ENCODE measurements at places on chromosomes 12 and 14.

GRCh38 chr12:99135376-99135775, 490.3 kb downstream of the APAF1 start:
- DNase-seq = no peak

GRCh38 chr12:31324116-31324844, 1.7 kb downstream of the SINHCAF start:
- DNase-seq = peak; percentile 67

- DNase-seq = no peak
Measured at GRCh38 chr12:65828711-65829339, 4.5 kb downstream of the HMGA2 start.

DNA sequence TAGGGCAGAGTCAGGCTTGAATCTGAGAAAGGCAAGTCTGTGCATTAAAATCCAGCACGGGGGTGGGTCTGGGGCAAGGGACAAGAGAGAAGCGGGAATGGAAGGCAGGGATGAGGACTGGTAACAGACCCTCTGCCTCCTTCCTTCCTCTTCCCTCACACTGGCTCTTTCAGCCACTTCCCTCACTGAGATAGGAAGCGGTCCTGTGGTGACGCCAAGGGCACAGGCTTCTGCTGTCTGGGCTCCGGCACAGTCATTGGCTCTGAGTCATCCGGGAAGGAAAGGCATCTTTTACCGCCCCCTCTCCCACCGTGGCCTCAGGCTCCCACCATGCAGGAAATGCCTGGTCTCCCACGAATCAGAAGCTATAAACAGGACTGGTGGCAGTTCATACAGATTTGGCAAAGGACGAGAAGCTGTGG, 70.2 kb downstream of the ETV6 start:
- DNase-seq = peak; percentile 48

DNA sequence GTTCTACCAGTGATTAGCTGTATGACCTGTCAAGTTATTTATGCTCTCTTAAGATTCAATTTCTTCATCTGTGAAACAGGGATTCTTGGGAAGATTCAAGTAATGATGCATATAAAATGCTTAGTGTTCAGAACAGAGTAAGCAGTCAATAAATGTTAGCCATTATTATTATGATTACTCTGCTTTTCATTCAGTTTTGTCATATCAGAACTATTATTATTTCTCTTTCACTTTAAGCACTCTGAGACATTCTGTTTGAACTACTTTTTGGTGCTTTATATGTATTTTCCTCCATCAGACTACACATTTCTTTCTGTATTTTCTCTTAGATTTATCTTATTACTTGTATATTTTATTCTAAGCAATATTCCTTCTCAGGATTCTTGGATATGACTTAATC, 81.2 kb downstream of the CFAP54 start:
- DNase-seq = no peak

DNA sequence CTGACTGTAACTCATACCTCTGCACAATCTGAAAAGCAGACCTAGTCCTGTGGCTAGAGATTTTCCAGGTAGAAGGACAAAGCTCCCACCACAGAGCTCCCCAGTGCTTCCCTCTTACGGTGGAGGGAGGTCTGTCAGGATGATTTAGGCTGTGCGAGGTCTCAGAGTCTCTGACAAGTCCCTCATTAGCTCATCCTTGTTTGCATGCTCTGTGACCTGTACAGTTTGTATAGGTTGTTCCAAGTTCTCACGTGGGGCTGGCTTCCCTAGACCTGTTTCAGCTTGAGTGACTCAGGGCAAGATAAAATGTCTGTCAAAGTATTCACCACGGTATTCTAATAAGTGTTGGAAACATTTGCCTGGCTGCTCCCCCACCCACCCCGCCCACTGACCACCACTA, 34.8 kb downstream of the ASCL1 start:
- DNase-seq = no peak

GRCh38 chr12:54412786-54413185, 6.3 kb downstream of the ITGA5 start:
- DNase-seq = no peak

- no peak for DNase-seq
Measured at GRCh38 chr12:55692631-55693322, 14.9 kb downstream of the ITGA7 start.

DNA sequence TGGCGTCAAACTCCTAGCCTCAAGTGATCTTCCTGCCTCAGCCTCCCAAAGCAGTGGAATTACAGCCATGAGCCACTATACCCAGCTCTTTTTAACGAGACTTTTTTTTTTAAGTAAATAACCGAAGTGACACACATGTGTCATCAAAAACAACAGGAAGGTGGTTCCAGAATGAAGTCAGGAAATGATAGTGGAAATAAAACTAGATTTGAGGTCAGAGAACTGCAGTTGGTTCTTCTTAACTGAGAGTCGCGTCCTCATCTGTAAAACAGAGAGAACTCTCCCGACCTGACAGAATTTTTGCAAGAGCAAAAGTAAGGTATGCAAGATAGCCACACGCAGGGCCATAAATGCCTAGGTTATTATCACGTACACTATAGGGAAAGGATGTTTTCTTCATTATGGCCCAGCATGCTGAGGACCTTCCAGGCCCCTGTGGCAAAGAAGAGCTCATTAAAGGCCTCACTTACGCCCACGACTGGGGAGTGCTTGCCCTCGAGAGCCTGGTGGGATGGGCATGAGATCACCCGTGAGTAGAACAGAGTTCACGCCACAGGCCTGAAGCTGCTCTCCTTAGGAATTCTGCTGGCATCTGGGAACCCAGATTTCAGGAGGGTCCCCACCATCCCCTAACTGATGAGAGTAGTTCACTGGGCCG, 67.2 kb downstream of the SCARB1 start:
- no peak for DNase-seq

GRCh38 chr14:104467641-104468040, 111.9 kb upstream of the C14orf180 start:
- no peak for DNase-seq

- no peak for DNase-seq
Measured at GRCh38 chr12:24853588-24853987, 95.3 kb downstream of the BCAT1 start.

- no peak for DNase-seq
Measured at GRCh38 chr14:61139006-61139599, 142.0 kb downstream of the TMEM30B start.

DNA sequence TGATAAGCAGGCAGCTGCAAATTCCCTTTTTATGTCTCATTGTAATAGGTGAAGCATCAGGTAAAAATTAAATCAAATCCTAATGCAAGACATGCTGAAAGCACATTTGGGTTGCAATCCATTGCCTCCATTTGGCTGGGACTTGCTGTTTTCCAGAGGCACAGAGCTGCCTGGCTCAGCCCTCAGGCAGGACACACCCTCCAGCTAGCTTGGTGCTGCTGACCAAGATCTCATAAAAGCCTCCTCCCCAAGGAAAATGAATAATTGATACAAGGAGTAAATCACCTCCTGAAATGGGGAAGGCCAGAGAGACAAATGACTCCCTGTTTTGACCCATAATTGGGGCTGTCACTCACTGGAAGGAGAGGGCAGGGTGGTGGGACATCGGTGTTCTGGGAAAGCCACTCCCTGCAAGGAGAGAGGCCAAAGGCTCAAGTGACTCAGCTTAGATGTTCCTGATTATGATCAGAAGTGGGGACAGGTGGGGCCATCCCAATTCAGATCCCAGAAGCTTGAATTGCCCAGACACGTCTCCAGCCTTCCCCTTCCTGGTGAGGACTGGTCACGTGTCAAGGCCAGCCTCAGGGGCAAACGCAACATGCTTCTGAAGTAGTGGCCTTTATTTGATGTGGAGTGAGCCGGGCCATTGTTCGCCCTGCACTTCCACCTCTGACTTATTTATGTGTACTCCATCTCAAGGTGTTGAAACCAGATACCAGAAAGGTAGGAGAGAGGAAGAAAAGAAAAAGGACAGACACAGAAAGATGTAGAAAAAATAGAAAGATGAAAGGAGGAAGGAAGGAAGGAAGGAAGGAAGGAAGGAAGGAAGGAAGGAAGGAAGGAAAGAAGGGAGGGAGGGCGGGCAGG, 773.7 kb downstream of the BCL11B start:
- DNase-seq = no peak

Data from activated CD4-positive, alpha-beta T cell treated with anti-CD3 and anti-CD28 coated beads for 4 hours (primary cell).